Endothelial cell of umbilical vein (primary cell): ENCODE measurements at places on chromosomes 5 and 9.

DNA sequence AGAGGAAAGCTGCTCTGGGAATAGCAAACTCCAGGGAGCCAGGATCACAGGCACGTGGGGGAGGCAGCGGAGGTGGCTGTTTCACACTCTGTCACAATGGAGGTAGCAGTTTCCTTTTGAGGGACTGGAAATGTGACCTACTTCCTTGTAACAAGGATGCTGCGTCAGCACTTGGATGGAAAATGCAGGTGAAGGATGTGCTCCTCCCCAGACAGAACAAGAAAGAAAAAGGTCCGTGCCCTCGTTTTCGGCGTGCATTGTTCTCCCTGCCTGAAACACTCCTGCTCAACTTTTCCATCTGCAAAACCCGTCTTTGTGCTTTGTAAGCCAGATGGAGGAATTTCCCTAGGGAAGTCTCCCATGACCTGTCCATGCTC, 55.1 kb upstream of the SH3PXD2B start:
- H3K27me3 ChIP-seq = no peaks in the 10 kb centered on the region
- no peak overlapping the region for H3K27ac ChIP-seq
- H3K4me3 ChIP-seq = no peak overlapping the region
- H3K36me3 ChIP-seq = no peaks in the 10 kb centered on the region
- no peaks in the 10 kb centered on the region for H3K4me1 ChIP-seq
- DNase-seq = no peak

GRCh38 chr9:129458155-129458661, 162.7 kb downstream of the C9orf50 start:
- peaks cover 3% of the 10 kb centered on the region for H3K27me3 ChIP-seq
- H3K36me3 ChIP-seq = no peaks in the 10 kb centered on the region
- no peak overlapping the region for H3K27ac ChIP-seq
- H3K4me3 ChIP-seq = no peak overlapping the region
- peaks cover 11% of the 10 kb centered on the region for H3K4me1 ChIP-seq
- DNase-seq = no peak

- H3K36me3 ChIP-seq = no peaks in the 10 kb centered on the region
- no peaks in the 10 kb centered on the region for H3K27me3 ChIP-seq
- no peak overlapping the region for H3K27ac ChIP-seq
- H3K4me3 ChIP-seq = no peak overlapping the region
- DNase-seq = no peak
- no peaks in the 10 kb centered on the region for H3K4me1 ChIP-seq
These were observed 94.8 kb downstream of the SGCD start for GRCh38 chr5:156421798-156422197.

DNA sequence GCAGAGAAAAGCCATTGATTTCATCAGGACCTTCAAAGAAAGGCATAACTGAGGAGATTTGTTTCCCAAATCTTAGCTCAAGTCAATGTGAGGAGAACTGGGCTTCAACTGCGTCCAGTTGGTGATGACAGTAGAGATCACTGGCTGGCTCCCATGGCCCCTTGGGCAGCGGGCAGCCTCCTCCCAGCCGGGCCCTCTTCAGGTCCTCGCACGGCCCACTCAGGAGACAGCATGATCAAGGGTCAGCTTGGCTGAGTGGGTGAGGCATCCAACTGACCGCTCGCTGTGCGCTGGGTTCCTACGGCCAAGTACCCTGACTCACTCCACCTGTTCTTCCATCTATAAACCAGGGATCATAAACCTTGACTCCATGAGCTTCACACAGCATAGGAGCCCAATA, 274.0 kb downstream of the NSG2 start:
- DNase-seq = no peak
- H3K27ac ChIP-seq = no peak overlapping the region
- no peaks in the 10 kb centered on the region for H3K27me3 ChIP-seq
- no peak overlapping the region for H3K4me3 ChIP-seq
- no peaks in the 10 kb centered on the region for H3K4me1 ChIP-seq

- H3K36me3 ChIP-seq = no peaks in the 10 kb centered on the region
- H3K27ac ChIP-seq = no peak overlapping the region
- H3K4me3 ChIP-seq = no peak overlapping the region
- no peak for DNase-seq
These were observed 227.3 kb downstream of the DCP2 start for GRCh38 chr5:113203916-113204315.
